Adipose tissue (tissue), 3 donors: ENCODE measurements at places on chromosomes 2 and 18. TPM values are rescaled to one million over a fixed set of nuclear protein-coding genes. Genes with fewer than 3 reads are reported as not detected.

Gene ATAD2B
- polyA plus RNA-seq, result 3.2 TPM

Gene ABCG8
- 0.07 TPM for polyA plus RNA-seq

Gene FAP
- 0.77 TPM for polyA plus RNA-seq

Gene SIX3
- not detected for polyA plus RNA-seq

Gene APCDD1
- polyA plus RNA-seq, result 45.9 TPM

Gene ACMSD
- not detected for polyA plus RNA-seq

Gene DNAJC5G
- polyA plus RNA-seq, result not detected
